Occipital lobe (tissue), 3 donors: ENCODE measurements at places on chromosomes 4 and X. TPM values are rescaled to one million over a fixed set of nuclear protein-coding genes. Genes with fewer than 3 reads are reported as not detected.

DNA sequence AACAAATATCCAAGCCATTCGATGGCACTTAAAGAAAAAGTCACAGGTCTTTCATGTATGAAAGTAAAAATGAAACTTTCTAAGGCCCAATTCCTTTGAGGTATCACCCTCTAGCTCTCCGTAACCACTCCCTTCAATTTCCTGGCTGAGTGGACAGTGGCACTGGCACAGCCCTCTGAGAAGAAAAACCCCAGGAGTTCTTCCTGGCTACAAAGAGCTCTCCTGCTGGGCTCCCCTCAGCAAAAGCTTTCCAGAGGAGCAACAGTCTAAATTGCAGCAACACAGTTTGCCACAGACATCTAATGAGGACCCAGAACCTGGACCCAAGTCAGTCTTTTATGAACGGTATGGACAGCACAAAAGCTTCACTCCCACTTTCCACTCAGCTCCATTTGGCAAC lies 71.8 kb downstream of the FUNDC1 start:
- DNase-seq, result no peak

GRCh38 chr4:52949336-52949735 lies 87.2 kb downstream of the RASL11B start:
- DNase-seq, result no peak

DNA sequence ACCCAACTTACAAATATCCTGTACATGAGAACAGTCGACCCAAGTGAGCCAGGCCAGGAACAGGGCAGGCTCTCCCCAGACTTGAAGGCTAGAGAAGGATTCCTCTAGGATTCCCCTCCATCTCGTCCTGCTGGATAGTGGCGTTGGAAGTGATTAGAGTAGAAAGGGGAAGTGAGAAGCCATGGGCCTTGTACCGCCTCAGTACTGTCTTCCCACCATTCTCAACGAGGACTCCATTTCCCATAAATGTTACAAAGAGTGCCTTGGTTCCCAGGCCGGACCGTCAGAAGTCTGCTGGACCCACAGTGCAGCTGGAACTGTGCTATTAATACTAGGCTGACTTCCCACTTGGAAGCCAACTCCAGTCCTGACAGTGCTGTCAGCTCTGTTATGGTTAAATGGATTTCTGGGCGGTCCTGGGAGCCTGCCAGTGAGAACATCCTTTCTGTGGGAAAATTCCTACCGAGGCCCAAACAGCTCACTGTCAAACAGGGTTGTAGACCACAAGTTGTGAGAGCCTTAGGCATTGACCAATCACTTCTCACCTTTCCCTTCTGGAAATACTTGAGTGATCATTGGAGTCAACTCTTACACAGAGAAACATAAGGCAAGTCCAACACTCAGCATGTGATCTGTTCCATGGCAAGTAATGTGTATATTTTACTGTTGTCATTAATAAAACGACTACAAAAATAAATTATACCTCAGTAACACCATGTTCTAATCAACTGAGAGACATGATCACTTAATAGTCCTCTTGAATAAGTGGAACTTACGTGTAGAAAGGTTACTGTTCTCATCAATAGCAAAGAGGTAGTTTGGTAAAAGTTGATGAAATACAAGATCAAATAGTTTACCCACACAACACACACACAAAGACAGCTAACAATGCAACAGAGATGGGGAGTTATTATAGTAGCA lies 58.4 kb downstream of the AMELX start:
- no peak for DNase-seq

DNA sequence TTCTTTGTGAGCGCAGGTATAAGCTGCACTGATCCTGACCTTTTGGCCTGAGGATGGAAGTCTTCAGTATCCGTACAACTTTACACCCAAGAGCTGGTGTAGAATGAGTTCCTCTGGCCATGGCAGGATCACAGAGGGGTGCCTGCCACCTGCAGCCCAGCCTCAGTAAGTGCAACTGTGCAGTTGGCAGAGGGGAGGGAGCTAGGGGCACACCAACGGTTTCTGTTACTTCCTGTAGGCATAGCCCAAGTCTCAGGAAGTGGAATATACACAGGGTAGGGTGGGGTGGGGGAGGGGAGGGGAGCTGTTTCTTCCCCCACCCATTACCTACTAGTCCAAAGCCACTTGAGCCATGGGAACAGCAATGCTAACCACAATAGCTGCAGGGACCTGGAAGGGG lies 85.4 kb upstream of the GBA3 start:
- DNase-seq, result no peak

DNA sequence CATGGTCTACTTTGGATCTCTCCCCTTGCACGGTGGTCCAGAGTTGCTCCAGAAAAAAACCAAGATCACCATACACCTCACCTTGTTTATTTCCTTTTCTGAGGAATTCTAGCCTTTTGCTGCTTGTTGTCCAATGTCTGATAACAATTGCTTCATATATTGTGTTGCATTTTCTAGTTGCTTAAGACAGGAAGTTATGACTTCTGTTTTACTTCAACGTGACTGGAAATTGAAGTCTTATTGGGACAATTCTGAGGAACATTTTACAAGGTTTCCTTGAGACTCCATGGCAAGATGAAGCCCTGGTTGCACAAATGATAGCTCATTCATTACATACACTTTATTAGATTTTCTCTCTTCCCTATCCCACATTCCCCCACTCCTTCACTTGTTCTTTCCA lies 5.2 kb downstream of the CXCL1 start:
- no peak for DNase-seq

DNA sequence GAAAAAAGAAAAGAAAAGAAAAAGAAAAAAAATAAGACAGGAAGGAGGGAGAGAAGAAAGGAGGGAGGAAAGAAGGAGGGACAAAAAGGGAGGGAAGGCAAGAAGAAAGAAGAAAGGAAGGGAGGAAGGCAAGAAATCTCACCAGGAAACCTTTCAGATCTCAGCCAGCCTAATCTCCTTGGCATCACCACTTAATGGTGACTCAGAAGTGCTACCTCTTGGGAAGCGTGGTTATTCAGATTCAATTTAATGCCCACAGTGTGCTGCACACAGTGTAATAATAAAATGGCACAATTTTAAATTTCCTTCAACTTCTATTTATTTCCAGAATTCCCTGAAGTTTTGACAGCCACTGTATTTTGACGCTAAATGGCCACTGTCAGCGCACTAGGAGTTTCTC lies 50.3 kb downstream of the DKK2 start:
- DNase-seq, result no peak

- DNase-seq, result no peak
Measured at GRCh38 chr4:120886191-120886590, 36.3 kb downstream of the PRDM5 start.

DNA sequence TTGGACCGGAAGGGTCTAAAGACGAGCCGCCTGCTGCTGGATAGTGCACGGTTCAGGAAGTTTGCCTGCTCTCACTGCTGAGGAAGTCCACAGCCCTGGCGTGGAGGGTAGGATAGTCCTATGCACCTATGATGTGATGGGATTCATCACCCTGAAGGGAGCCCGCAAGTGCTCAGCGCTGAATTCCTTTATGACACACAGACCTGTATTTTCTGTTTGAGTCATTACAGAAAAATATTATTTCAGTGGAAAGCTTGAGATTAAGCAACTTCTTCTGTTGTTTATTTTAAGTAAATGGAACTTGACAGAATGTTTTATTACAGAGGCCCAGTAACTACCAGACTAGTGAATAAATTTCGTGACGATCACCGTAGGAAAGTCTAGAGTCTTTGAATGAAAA lies 123.2 kb downstream of the TRIML1 start:
- no peak for DNase-seq

- DNase-seq, result no peak
Measured at GRCh38 chr4:137705171-137705783, 173.0 kb upstream of the PCDH18 start.

DNA sequence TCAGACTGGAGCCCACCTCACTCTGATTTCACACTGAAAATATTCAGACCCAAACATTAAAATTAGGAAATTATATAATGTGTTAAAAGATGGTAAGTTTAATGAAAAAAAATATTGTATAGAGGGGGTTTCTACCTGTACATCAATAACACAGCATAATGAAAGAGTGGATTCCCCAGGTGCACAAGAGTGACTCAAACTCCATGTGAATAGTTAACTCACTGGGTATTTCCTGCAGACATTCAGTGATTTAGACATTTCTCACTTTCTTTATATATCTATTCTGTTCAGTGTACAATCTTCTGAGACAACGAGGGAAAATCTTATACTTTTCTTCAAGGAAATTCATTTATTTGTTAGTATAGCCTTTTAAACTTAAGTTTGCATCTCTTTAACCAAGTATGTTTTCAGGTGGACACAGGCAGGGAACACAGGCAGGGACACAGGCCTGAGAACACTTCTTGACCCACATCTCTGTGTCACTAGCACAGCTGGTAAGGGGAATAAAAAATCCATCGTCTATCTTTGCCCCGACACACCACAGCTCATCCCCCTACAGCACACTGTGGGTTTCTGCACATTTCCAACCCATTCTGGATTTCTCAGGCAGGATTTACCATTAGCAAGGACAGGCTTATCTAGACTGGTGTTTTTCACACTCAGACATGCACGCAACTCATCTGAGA lies 525.5 kb upstream of the BOD1L1 start:
- DNase-seq, result no peak

DNA sequence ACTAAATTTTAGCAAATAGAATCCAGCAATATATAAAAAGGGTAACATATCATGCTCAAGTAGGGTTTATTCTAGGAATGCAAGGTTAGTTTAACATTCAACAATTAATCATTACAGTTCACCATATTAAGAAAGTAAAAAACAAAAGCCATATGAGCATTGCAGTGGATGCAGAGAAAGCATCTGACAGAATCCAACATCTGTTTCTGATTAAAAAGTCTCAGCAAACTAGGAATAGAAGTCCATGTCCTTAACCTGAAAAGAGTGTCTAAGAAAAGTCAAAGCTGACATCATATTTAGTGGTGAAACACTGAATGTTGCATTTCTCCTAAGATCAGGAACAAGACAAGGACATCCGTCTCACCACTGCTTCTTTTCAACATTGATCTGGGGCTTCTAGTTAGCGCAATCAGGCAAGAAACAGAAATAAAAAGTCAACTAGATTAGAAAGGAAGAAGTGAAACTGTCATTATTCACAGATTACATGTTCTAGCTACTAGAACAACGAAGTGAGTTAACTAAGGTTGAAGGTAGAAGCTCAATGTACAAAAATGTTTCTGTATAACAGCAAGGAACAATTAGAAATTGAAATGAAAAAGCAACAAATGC lies 49.3 kb downstream of the MRPL1 start:
- no peak for DNase-seq

DNA sequence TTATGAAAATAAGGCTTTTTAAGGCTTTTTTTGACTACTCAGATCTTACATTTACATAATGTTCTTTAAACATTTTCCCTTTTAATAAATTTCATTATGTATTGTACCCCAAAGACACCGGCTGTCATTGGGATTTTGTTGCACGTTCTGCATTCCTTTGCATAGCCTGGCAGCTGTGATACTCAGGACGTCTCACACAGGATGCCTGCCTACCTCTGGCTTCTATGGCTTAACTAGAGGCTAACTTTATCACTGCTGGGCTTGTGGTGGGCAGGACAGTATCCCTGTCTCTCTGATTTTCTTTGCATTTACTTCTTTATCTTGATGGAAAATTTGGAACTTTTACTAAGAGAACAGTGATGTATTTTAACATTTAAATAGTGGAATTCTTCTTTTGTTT lies 147.8 kb downstream of the BMPR1B start:
- DNase-seq, result no peak

- DNase-seq, result no peak
Measured at GRCh38 chr4:121913667-121914066, 38.2 kb downstream of the TRPC3 start.

- DNase-seq, result no peak
Measured at GRCh38 chrX:71117358-71117757, 1.0 kb upstream of the MED12 start.

GRCh38 chr4:183989931-183990330 lies 84.8 kb downstream of the STOX2 start:
- DNase-seq, result no peak

DNA sequence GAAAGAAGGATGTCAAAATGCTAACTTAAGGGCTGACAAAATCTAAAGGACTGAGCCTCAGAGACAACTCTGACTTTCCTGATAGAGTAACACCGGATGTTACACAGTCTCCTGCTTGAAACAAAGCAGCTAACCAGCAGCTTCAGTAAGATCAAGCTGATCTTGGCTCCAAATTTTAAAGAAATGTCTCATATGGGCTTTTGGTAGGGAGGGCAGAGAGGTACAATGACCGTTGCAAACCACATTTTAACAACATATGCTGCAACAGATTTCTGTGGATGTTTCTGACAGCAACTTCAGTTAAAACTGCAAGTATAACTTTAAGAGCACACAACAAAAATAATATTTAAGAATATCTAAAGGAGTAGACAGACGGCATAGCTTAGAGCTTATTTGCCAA lies 9.1 kb downstream of the RPGR start:
- no peak for DNase-seq

DNA sequence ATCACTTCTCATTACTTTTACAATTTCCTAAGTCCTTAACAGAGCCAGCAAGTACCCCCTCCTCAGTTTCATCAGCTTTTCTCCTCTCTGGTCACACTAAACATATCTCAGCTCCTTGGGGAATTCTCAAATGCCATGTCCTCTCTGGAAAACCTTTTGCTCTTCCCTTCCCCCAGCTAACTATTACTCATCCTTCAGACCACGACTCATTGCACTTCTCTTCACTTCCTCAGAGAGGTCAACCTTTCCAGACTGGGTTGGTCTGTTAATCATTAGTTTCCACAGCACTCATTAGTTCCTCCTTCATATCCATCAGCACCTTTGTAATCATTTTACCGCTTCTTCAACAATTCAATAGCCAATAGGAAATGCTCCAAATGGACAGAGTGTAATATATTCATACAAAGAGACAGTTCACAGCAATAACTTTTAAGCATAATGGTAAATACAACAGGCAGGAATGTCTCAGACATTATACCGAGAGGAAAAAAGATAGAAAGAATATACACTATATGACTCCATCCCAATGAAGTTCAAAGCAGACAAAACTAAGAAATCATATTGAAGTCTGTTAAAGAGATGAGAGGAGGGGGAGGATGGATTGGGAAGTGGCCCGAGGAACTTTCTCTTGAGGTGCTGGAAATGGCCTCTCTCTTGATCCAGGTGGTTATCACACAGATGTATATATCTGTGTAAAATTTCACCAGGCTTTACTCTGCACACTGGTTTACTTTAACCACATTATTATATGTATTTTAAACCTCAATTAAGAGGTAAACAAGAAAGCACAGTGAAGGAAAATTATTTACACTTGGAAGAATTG lies 39.6 kb downstream of the DDX60L start:
- DNase-seq, result no peak

DNA sequence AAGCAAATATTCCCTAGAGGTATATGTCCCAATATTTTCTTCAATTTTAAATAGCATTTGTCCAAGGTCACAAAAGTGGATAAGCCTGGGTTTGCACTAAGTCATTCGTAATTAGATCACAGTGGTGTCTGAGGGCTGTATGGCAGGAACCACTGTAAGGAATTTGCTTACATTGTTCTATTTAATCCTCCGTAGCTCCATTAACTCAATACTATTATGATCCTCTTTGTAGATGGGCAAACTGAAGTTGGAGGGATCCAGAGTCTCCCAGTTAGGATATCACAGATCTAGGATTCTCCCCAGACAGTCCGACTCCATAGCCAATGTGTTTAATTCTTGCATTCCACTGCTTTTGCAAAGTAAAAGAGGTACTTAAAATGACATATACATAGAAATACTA lies 242.7 kb upstream of the DCAF8L1 start:
- DNase-seq, result no peak

The RASGEF1B gene
- total RNA-seq, result 63.2 TPM

The CAPN6 gene
- 0.31 TPM for total RNA-seq

The BST1 gene
- total RNA-seq, result 2.8 TPM

The RHOXF1 gene
- not detected for total RNA-seq

The ARR3 gene
- not detected for total RNA-seq
